MM.1S (cell line): ENCODE measurements at places on chromosomes 6 and 20.

- DNase-seq, result no peak
These were observed 142.4 kb upstream of the RIPOR2 start for GRCh38 chr6:25078141-25078540.

- no peak for DNase-seq
These were observed 276.5 kb downstream of the QKI start for GRCh38 chr6:163691049-163691448.

GRCh38 chr6:41922154-41922553 lies 855 bp downstream of the BYSL start:
- no peak for DNase-seq

DNA sequence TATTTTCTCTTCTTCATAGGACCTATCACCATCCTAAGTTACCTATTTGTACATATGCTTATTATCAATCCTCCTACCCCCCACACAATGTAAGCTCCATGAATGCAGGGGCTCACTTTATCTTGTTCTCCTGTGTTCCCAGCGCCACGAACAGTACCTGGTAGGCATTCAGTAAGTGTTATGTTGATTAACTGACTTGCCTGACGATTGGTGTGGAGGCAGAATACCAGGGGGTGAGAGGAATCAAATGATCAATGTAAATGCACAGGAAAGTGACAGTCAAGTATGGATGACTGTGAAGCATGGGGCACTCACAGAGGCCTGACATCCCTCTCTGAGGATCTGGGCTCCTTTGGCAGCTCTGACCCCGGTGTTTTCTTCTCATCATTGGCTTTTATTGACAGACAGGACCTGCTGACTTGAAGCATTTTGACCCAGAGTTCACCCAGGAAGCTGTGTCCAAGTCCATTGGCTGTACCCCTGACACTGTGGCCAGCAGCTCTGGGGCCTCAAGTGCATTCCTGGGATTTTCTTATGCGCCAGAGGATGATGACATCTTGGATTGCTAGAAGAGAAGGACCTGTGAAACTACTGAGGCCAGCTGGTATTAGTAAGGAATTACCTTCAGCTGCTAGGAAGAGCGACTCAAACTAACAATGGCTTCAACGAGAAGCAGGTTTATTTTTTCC lies 6.1 kb upstream of the IFT52 start:
- DNase-seq, result no peak

DNA sequence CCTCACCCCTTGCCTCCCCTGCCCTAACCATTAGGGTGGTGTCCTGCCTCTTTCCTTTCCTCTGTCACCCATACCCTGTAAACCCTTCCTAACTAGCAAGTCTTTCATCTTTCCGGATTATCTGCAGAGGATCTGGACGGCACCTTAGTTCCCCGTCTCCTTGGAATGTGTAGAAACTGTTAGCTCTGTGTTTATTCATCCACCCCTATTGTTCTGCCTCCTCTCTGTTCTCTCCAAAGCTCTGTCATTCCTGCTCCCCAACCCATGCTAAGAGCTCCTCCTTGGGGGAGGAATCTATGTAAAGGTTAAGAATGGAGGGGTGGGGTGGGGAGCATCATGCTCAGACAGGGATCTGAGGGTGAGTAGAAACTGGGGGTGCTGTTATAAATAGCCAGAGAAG lies 39.4 kb upstream of the KCNK5 start:
- no peak for DNase-seq
